ENCODE measurements at places on chromosomes 2 and 18.

GRCh38 chr18:33802955-33803354 is 224.9 kb downstream of the ASXL3 start:
- no peak for DNase-seq

DNA sequence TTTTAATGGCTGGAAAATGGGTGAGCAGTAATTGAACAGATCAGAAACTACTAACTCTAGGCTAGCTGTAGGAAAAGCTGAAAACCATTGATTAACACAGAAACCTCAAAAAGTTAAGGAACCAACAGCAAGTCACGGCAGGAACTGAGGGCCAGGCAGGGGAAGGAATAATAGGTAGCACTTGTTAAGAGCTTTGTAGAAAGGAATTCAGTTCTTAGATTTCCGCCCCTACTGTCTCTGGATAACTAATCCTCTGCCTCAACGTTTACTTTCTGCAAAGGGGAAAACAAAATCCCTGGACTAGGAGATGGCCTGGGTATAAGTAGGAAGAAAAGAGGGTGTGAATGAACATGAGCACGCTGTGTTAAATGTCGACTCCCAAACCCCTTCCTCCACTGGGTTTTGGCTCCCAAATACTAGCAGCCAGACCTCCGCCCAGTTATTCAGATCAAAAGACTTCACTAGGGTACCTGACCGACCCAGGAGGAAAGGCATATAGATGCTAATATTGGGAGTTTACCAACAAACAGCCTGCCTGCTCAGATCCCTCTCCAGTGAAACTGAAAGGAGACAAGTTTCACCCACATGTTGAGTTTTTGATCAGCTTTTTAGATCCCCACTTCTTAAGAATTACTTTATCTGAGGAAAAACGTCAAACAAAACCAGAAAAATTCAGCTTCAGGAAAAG is 12.4 kb downstream of the SMAD2 start:
- no peak for DNase-seq

DNA sequence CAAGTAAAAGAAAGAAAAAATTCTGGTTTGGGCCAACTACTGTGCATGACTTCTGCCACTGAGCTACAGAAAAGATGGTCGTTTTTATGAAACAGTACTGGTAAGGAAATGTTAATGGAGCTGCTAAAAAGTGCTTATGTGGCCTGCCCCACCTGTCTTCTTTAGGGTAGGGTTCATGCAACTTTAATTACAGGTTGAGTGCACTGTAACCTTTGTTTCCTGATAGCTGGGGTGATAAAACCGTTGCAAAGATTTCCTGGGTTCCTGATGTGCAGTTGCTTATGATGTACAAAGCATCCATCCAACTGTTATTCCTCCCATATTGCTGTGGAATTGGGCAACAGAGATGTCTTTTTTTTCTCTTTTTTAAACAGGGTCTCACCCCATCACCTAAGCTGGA is 34.3 kb upstream of the PUM2 start:
- no peak for DNase-seq

- no peak for DNase-seq
These were observed 5.4 kb downstream of the SIX2 start for GRCh38 chr2:45003579-45004551.

DNA sequence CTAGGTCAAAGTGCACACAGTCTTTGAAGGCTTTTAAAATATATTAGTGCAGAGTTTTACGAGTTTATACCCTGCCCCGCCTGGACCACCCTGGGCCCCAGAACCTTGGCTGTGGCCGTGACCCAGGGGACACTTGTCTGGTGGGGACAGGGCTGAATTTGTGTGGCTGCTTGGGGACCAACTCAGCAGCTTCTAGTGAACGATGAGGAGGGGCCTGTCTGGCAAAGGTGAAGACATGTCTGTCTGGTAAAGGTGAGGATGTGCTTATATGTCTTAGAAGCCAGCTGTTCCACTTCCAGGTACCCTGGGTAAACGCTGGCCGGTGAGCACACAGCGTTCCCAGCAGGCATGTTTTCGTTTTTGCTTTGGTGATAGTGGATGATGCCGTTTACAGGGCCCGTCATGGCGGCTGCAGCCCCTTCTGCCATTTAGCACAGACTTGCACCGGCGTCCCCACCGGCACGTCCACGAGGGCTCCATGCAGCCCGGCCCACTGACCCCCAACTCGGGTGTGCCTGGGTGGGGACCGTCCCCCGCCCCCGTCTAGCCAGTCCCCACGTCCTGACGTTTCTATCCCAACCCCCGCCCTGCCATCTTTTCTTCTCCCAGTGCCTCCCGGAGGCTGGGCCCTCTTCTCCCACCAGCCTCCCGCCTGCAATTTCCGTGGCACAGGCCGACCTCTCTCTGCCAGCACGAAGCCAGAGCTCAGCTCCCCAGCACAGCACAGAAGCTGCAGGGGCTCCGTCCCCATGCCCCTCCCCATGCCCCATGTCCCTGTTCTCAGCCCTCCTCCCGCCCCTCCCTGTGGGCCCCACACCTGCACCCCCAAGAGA is 67.8 kb downstream of the SLC66A2 start:
- DNase-seq: no peak

- no peak for DNase-seq
These were observed 32.0 kb upstream of the SKOR2 start for GRCh38 chr18:47283476-47283875.

- DNase-seq: no peak
These were observed 288.3 kb upstream of the NETO1 start for GRCh38 chr18:73156117-73156516.

DNA sequence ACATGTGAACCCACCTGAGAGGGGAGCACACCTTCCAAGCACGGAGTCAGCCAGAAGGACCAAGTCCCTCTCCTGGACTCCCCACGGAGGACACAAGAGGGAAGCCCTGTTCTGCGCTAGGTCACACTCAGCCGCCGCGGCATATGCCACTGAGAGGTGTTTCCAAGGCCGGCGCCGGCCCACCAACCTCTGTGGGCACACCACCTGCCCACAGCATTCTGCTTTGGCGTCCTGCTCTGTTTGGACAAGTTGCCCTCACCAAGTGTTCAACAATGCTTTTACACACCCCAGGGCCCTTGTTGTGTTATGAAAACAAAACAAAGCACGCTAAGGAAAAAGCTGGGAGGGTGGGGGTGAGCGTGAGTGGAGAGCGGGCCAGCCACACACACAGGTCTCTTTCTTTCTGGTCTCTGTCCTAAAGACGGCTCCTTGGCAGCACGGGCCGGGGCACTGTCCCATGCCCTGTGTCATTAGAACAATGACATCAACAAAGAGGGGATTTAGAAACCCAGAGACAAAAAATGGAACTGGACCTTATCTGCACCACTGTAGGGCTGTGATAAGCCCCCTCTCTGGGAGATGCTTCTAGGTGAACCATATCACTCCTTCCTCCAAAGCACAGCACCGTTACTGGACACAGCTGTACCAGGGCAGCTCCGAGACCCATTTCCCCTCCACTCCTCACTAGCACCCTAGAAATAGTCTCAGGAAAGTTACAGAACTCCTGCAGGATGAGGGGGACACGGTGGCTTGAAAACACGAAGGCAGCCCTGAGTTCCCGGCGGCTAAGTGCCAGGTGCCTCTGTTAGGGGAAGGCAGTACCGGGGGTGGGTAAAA is 17.0 kb downstream of the SMAD7 start:
- no peak for DNase-seq

- DNase-seq: no peak
These were observed 1.6 kb downstream of the SH3BP4 start for GRCh38 chr2:234953116-234954031.

DNA sequence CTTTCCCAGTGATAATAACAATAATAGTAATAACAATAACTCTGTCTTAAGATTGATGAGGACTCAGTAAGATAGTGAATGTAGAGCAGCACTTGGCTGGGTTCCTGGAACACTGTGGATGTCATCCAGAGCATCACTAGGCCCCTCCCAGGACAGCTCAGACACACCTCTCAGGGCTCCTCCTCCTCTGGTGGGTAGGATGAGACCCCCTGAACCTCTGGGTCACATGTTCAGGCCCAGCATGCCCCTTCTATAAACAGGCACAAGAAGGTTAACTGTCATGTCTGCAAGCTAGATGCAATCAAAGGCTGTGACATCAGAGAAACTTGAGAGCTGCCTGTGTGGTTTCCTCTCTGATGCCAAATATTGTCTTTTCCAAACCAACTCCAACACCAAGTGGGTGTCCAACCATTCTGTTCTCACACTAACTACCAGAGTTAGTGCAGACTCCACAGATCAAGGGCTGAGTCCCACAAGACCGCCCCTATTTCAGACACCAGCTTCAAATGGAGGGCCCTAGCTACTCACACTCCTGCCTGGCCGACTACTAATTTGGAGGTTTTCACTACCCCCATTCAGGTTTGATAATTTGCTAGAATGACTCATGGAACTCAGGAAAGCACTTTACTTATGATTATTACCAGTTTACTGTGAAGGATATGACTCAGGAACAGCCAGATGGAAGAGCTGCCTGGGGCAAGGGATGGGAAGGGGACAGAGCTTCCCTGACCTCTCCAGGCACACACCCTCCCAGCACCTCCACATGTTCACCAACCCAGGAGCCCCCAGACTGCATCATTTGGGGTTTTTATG is 46.4 kb upstream of the BZW1 start:
- DNase-seq: no peak

- DNase-seq: no peak
These were observed 270.2 kb upstream of the SIX3 start for GRCh38 chr2:44671276-44671675.

DNA sequence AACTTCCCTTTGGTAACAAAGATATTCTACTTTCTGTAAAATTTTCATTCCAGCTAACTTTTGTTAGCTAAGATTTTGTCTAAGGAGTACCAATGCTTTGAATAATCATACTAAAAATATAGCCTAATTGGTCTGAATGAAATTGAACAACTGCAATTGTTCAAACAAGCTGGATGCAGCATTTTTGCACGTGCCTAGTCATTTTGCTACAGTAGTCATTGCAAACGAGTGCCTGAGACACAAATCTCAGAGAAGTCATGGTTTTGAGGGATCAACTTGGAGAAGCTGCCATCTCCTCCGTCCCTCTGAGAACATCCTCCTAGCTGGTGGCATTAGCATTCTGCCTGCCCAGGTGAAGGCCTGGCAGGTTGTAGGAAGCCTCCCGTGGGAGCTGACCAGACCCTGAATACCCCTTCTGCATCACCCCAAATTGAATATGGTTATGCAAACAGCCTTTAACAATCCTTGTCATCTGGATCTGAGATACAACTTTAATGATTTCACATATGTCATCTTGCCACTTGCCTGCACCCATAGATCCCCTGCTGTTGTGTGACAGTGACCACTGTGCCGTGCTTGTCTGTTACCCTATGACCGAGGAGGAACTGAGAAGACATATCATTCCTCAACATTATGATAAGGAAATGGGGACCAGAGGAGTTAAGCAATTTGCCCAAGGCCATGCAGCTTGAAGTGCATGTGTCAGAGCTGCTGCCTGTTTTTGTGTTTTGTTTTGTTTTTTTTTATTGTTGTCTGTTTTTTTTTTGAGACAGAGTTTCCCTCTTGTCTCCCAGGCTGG is 29.1 kb upstream of the MGAT4A start:
- DNase-seq: no peak

- DNase-seq: no peak
These were observed 424.0 kb upstream of the CDH7 start for GRCh38 chr18:65326805-65327204.

DNA sequence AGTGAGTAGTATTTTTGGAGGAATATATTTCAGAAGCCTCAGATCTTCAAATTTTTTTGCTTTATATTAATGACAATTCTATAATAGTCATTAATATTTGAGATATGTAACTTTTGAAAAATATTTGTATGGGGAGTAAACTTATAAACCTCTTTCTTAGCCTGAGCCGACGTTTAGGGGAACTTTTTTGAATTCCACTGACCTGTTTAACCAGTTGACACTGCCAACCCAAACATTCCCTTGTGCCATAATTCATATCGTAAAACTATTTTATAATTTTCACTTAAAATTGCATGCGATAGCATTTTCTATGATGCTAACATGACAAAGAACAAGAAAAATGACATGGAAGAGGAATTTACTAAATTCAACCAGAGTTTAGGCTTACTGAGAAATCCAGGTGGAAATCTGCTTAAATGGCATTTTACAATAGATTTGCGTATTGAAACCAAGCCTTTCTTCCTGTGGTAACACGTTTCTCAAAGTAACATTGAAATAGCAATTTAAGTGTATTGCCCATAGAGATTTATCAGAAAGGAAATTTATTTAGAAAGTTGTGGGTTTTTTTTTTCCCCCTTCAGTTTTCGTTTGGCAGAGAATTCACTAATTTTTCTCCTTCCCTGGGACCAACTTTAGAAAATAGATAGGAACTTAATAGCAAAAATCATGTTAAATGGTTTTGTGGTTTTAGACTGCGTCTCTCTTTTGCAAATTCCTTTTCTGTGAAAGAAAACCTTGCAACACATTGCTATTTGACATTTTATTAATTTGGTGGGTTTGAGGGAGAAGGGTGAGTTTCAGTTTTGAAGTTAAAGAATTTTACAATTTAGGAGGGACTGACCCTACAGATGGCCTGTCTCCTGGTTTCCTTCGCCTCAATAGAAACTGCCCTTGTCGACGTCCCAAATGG is 77.4 kb downstream of the TANC1 start:
- DNase-seq: no peak

DNA sequence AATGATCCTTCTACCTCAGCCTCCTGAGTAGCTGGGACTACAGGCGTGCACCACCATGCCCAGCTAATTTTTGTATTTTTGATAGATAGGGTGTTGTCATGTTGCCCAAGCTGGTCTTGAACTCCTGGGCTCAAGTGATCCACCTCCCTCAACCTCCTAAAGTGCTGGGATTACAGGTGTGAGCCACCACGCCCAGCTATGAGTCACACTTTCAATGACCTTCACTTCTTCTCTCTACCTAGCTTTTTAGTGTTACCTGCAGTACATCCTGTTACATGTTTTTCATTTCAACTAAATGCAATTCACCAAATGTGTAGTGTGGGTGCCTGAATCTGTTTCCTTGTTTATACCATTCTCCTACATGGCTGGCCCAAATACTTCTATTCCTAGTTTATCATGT is 64.0 kb downstream of the SLC39A10 start:
- DNase-seq: no peak

- DNase-seq: no peak
These were observed 120.8 kb downstream of the GLI2 start for GRCh38 chr2:120856421-120856862.

DNA sequence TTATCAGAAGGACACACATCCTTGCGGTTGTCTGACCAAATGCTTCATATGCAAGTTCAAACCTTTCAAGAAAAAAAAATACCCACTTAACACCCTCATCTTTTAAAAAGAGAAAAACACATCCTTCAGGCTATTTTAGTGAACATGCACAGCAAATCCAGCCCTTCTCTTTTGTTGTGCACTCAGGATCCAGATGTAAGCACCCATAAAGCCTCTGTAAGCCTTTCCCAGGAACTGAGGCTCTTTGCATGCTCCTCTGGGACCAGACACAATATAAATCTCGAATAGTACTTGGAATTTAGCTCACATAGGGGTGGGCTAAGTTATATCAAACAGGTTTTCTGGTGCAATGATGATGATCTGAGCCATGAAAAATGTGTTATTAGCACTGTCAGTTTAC is 308.8 kb upstream of the FAM98A start:
- no peak for DNase-seq

DNA sequence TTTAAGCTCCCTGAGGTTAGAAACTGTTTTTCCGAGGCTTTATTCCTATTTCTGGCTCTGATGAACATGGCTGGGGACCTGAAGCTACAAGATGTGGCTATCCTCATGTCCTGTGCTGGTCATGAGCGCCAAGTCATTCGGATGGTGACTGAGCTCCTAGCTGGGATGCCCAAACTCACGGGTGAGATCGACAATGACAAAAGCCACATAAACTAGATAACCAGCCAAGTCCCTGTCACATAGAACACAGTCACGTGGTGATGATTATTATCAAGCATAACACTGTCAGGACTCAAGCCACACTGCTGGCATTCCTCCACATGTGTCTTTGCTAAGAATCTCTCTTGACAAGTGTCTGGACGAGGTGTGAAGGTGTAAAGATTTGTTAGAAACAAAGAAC is 274.9 kb downstream of the CLIP4 start:
- DNase-seq: no peak

Measured in stimulated activated CD4-positive, alpha-beta T cell treated with anti-CD3 and anti-CD28 coated beads, Interleukin-4, amount 100 ng/mL, for 4 hours (primary cell).